NCI-H1105 (cell line): ENCODE measurements at places on chromosomes 16 and 17.

DNA sequence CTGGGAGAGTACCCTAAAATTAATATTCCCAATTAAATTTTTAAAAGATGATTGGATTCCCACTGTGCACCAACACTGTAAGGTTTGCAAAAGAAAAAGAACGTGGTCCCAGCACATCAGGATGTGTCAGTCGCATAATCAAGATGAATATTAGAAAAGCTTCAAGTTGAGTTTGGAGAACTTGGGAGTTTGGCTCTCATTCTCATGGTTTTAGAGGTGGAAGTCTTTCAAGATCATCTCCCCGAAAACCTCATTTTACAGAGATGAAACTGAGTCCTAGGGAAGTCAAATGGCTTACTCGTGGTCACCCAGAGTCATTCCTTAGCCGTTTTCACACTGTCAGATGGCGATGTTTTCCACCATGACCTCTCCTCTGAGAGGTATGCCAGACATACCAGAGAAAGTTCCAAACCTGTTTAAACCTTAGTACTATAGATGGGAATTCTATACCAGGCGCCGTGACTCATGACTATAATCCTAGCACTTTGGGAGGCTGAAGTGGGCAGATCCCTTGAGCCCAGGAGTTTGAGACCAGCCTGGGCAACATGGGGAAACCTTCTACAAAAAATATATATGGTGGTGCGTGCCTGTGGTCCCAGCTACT lies 1.2 kb downstream of the SEC14L1 start:
- DNase-seq, result no peak

DNA sequence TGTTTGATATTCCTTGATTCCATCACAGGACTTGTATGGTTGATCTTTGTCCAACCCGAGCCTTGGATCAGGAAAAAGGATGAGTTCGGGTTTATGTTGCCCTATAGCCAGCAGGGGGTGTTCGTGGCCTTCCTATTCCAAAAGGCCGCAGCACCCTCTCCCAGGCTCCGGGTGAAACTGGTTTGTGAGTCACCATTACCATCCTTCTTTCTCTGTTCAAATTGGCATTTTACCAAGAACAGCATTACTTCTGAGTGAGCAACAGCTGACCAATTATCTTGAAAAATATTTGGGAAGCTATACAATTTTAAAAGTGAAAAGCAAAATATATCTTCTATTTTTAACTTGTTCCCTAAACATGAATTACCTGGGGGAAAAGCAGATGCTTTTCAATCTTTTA lies 24.3 kb upstream of the KRT20 start:
- peak; percentile 94 for DNase-seq

DNA sequence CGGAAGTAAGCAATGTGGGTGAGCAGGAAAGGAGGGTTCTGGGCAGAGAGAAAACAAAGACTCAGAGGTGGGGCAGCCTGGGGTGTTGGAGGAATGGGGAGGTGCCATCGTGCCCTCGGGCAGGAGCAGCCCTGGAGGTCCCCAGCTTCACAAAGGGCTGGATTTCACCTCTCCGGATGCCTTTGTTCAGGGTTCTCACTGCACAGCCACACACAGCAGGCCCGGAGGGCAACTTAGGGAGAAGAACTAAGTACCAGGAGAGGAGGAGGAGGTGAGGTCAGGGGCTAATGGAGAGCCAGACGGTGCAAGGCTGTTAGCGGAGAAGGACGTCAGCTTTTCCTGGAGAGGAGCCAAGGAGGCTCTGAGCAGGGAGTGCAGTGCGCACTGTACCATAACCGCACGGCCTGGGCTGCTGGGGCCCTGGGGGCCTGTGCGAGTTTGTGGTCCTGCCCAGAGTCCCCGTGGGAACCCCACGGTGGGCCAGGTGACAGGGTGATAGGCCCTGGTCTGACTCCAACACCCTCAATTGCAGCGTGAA lies 9.3 kb downstream of the ARRB2 start:
- DNase-seq, result no peak

DNA sequence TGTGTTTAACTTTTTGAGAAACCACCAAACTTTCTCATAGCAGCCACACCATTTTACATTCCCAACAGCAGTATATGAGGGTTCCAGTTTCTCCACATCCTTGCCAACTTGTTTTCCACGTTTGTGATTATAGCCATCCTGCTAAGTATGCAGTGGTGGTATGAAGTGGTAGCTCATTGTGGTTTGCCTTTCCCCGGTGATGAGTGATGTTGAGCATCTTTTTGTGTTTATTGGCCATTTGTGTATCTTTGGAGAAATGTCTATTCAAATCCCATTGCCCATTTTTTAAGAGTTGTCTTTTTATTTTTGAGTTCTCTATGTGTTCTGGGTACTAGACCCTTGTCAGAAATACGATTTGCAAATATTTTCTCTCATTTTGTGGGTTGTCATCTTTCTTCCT lies 17.4 kb downstream of the SF3B3 start:
- no peak for DNase-seq

DNA sequence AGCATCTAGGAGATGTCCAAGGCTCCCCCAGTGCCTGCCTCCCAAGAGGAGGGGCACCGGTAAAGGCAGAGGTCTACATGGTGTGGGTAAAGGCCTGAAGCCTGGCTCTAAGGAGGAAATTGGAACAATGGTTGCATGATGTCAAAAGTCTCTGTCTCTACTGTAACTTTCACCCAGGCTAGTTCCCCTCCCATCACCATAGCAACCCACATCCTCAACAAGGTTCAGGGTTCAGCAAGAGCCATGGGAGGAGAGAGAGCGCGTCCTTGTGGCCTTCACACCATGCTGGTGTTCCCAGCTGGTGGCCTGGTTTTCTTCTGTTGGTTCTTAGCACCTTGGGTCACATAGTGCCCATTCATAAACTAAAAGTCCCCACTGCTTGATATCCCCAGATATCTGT lies 196.7 kb upstream of the CDH5 start:
- DNase-seq, result no peak

DNA sequence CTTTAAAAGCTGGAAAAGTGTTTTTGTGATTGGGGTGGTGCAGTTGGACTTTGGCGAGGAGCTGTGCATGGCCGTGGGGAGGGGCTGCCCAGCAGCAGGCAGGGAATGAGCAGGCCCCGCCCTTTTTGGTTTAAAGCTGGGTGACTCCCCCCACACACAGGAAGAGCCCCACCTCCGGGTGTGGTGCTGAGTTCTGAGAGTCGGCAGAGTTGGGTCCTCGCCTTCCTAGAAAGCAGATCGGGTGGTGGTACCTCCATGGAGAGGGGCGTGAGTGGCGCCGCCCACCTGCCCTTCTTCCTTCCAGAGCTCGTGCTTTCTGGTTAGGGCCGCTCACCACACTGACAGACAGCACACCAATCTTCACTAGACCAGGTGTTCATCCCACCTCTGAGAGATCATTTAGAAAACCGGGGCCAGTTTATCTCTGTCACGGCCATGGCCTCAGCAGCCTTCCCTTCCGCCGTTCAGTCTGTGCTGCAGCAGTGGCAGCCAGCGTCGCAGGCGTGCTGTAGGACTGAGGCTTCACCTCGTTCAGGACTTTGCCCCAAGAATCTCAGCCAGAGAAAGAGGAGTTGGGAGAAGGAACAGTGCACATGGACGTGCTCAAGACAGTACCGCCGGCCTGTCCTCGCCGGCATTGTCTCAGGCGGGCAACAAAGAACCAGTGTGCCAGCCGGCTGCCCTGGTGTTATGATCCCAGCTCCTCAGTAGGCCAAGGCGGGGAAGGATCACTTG lies 144.0 kb upstream of the CHMP6 start:
- no peak for DNase-seq

GRCh38 chr17:76755285-76755684 lies 17.4 kb downstream of the MFSD11 start:
- no peak for DNase-seq

GRCh38 chr16:83653785-83654184 lies 154.0 kb upstream of the HSBP1 start:
- no peak for DNase-seq

DNA sequence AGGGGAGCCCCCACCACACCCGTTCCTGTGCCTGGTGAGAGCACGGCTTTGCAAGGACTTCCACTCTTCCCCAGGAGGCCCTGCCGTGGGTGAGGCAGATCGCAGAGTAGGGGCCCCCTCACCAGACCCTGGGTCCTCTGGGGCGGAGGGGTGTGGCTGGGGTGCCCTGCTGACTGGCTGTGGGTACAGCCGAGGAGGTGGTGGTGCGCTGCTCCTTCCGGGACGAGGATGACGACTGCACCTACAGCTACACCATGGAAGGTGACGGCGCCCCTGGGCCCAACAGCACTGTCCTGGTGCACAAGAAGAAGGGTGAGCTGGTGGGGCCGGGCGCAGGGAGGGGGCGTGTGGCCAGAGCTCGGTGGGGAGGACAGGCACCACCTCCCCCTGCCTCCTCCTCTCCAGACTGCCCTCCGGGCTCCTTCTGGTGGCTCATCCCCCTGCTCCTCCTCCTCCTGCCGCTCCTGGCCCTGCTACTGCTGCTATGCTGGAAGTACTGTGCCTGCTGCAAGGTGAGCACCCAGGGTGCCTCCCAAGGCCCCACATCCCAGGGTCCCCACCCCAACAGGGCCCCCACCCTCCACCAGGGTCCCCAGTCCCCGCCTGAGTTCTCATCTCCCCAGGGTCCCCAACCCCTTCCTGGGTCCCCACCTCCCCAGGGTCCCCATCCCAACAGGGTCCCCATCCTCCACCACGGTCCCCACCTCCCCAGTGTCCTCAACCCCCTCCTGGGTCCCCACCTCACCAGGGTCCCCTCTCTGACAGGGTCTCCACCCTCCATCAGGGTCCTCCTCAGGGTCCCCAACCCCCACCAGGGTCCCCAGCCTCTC lies 16.1 kb downstream of the ITGB4 start:
- no peak for DNase-seq

DNA sequence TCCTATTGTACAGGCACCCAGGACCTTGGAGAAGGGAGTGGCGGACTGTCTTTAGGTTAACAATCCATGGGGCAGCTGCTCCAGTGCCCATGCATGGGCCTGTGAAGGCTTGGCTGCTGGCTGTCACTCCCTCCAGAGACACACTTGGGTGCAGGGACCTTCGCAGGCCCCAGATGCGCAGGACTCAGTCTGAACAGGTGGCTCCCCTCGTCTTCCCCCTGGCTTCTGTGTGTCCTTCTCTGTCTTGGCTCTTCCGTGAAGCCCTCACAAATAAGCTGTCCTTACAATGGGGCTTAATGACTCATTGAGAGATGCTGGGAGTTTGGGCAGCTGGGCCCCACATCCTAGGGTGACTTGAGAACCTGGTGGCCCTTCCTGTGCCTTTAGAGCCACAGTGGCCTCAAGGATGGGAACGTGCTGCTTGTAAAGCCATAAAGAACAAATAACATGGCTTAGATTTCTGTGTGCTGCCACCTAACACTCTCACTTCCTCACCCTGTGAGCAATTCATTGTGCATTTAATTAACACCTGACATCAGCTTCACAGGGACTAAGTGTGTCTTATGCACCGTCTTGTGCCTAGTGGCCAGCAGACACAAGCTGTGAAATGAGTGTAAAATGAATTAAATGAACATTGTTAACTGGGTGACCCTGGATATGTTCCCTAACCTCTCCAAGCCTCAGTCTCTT lies 340.7 kb downstream of the SNX29 start:
- no peak for DNase-seq

DNA sequence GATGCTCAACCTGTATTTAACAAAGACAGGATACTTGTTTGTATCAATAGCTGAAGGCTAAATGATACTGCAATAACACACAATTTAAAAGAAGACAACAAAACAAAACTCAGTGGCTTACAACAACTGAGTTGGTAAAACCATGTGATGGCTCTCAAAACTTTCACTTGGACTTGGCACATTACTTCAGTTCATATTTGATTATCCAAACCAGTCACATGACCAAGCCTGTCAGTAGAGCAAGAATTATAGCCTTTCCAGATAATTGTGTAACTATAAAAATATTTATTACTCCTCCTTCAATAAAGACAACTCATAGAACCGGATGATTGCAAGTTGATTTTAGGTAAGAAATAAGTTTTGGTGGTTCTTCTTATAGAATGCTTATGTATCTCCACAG lies 56.8 kb downstream of the NQO1 start:
- DNase-seq, result no peak

GRCh38 chr16:10692470-10692869 lies 2.3 kb downstream of the TEKT5 start:
- no peak for DNase-seq

GRCh38 chr17:40518401-40519088 lies 17.1 kb upstream of the TNS4 start:
- no peak for DNase-seq

- DNase-seq, result no peak
Observed at GRCh38 chr16:29905668-29906067, 5.4 kb downstream of the ASPHD1 start.

DNA sequence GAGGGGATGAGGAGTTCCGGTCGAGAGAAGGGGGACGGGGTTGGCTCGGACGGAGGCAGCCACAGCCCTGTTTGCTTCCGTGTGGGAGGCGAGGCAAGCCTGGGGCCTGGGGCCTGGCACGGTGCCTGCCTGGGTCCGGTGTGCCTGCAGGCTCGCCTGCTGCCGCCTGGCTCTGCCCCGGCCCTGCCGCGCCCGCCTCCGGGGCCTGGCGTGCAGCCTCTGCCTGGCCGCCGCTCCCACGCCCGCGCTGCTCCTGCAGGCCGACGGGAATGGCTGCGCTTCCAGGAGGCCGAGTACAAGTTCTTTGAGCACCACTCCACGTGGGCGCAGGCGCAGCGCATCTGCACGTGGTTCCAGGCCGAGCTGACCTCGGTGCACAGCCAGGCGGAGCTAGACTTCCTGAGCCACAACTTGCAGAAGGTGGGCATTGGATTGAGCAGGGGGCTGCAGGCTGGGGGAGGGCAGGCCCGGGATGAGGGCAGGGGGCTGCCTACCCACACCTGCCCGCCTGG lies 53.1 kb downstream of the MRC2 start:
- DNase-seq, result no peak

DNA sequence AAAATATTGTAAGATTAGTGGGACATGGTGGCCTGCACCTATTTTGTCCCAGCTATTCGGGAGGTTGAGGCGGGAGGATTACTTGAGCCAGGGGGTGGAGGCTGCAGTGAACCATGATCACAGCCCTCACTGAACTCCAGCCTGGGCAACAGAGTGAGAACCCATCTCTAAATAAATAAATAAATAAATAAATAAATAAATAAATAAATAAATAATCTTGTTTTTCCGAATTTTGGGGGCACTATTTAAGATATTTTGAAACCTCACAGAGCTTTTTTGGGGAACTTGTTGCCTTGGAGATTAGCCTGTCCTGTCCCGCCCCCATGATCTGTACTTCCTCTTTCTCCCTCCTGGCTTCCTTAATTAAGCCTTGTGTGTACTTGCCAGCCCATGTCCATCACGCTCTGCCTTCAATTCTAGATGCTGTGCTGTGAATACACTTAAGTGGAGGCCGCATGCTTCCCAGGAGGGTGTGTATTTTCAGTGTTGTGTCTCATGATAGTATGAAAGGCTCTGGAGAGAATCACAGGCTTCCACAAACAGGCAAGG lies 4.4 kb downstream of the LGALS9 start:
- DNase-seq, result no peak

- no peak for DNase-seq
Observed at GRCh38 chr17:3695723-3696411, at the start of gene P2RX5. Gene P2RX5 (minus strand): TSS chr17:3696155. CDS start chr17:3696005, 150 bp downstream.

DNA sequence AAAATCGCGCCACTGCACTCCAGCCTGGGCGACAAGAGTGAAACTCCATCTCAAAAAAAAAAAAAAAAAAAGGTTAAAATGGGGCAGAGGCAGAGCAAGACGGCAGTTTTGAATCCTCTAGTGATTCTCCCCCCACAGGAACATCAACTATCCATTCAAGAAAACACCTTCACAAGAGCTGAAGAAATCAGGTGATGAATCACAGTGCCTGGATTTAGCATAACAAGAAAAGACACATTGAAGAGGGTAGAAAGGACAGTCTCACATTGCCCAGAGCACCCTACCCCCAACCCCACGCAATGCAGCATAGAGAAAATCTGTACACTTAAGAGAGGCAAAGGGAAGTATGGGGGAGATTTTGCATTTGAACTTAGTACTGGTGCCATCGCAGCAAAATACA lies 28.8 kb upstream of the RNF43 start:
- no peak for DNase-seq

GRCh38 chr17:33076979-33077378 lies 85.3 kb downstream of the SPACA3 start:
- no peak for DNase-seq
